Large intestine (tissue), 12 donors: ENCODE measurements at places on chromosomes 4 and X.

DNA sequence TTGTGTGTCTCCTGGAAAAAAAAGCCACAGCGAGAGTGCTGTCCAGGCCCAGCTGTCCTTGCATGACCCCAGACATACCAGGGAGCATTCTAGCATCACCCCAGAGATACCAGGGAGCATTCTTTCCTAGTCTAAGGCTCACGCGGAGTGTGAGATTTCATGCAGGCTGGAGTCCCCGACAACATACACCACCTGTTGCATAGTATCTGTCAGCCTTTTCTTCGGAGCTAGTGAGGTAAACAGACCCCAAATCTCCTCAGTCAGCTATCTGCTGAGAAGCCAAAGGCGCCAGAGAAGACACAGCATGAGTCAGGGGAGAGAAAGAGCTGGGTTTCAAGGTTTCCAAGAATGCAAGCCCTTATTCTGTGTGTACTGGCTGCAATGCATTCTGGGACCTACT is 23.1 kb upstream of the ZXDA start:
- DNase-seq = no peak

DNA sequence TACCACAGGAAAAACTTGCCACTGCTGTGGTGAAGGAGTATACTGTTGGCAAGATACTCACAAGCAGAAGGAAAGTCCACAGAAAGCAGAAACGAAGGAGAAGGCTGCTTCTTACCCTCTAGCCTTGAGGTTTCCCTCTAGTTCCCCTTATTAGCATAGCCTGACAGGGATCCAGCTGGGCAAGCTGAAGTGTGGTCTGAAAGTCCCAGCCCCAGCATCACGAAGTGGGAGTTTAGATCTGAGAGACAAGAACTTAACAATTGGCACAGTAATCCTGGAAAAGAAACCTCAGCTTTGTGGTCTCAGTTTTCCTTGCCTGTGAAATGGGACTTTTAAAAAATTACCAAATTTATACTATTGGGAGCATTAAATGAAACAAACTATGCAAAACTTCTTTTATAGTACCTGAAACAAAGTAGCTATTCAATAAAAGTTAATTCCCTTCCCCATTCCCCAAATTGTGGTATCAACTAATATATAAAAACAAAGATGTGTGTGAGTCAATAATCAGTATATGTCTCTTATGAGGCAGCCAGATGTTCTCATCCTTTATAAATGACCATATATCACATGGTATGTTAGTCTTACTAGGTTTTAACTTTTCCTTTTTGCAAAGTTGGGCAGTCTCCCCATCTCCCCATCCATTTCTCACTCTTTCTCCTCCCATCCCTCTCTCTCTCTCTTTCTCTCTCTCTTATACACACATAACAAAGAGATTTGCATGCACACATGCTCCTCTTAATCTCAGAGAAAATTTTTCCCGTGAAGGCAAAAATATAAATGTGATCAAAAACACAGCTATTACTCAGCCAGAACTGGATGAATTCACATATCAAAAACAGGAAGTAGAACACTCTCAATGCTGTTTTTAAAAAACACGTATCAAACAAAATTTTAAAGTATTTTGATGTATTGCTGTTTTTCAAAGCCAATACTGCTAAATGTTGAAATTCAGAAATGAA is 57.8 kb downstream of the SCFD2 start:
- no peak for DNase-seq

GRCh38 chr4:126223784-126224407 is 909.1 kb downstream of the FAT4 start:
- no peak for DNase-seq

GRCh38 chr4:166049036-166049435 is 176.0 kb downstream of the TLL1 start:
- DNase-seq = no peak

DNA sequence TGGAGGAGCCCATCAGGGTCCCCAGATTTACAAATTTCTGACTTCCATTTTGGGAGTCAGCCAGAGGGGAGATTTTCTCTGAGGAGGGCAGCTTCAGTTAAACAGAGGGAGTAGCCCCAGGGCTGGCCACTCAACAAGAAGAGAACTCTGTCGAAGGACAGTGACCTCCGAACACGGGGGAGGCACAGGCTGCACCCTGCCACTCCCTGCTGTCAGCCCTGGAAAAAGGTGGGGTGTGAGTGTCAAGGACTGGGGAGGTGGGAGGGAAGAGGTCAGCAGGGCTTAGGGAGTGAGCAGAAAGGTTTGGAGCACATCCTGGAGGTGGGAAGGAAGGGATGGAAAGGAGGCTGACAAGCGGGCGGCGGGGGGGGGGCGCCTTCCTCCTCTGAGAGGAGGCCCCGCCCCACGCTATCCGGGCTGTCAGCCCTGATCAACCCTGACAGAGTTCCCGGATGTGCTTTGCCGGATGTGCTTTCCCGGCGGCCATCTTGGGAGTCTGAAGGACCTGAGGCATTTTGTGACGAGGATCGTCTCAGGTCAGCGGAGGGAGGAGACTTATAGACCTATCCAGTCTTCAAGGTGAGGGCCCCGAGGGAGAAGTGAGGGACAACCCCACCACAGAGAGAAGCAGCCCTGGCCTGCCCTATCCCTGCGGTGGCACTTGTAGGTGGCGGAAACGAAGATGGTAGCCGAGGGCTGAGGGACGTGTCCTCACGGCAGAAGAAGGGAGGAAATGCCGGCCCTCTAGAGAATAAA is at the start of gene MAGEC1:
MAGEC1 (plus strand) TSS at position 495 of the 756 bp plus-strand sequence. CDS start 1,179 bp downstream, outside the sequence.
- DNase-seq = no peak

- no peak for DNase-seq
Measured at GRCh38 chr4:101136373-101137370, 210.7 kb downstream of the PPP3CA start.
